ENCODE measurements at places on chromosomes 3 and 15.

- DNase-seq, result no peak
Observed at GRCh38 chr15:26660241-26660640, 112.6 kb downstream of the GABRB3 start.

DNA sequence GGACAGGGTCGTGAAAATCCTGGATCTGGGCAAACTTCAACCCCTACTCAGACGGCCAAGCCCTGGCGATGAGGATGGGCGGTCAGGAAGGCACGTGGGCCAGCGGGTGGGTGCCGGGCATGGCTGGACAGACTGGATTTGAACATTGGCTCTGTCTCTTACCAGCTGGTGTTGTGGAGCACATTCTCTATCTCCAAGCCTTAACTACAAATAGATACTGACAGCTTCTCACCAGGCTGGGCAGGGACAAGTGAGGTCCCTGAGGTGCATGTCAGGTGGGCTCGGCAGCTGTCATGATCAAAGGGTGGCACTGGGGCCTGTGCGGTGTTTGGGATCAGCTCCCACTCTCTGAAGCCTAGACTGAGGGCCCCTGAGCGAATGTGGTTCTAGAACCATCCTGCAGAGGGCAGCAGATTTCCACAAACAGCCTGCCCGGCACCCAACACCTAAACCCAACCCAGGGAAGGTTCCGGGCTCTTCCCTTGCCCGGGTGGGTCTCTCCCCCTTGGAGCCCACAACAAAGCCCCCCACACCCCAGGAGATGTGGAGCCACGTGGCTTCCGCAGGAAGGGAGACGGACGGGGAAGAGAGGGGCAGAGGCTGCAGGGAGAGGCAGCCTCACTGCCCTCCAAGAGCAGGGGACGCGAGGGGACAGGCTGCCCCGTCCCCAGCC is 58.4 kb downstream of the RGMA start:
- DNase-seq, result peak; percentile 32

- DNase-seq, result no peak
Observed at GRCh38 chr15:69486481-69487110, 34.0 kb downstream of the RPLP1 start.

DNA sequence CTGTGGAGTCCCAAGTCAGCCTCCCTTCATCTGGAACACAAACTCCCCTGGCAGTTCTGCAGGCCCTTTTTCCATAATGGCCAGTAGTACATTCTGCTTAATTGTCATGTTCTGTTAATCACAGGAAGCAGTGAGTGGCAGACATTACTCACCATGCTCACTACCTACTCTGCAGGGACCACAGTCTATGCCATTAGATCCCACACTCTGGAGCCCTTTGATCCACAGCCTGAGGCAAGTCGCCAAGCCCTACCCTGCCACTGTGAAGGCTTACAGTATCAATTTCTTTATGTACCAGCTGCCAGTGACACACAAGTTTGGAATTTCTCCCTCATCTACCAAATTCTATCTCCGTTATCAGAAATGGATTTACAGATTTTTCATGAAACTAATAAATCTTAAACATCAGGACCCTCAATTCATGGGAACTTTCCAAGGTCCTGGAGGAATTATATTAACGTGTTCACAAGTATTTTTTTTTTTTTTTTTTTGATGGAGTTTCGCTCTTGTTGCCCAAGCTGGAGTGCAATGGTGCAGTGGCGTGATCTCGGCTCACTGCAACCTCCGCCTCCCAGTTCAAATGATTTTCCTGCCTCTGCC is 20.6 kb upstream of the WWTR1 start:
- no peak for DNase-seq

GRCh38 chr3:105826778-105827634 is 41.8 kb downstream of the CBLB start:
- DNase-seq, result no peak

GRCh38 chr3:178206521-178206920 is 329.7 kb upstream of the KCNMB2 start:
- no peak for DNase-seq

GRCh38 chr3:155859859-155860258 is 5.6 kb upstream of the SLC33A1 start:
- no peak for DNase-seq

DNA sequence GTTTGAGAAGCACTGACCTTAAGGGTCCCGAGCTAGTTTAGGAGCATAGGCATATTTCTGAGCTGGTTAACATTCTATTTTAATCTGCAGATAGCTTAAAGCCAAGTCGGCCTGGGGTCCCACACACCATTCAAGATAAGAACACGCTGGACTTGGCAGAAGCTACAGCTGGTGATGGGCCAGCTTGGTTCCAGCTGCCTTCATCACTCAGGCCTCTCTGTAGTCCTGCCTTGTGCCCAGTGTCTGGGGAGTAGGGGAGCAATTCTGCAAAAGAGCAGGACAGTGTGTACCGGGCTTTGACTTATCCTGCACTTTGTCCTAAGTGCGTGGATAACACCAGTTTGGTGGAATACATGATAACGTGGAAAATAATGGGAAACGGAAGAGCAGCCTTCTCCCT is 164.5 kb downstream of the MEGF11 start:
- no peak for DNase-seq

DNA sequence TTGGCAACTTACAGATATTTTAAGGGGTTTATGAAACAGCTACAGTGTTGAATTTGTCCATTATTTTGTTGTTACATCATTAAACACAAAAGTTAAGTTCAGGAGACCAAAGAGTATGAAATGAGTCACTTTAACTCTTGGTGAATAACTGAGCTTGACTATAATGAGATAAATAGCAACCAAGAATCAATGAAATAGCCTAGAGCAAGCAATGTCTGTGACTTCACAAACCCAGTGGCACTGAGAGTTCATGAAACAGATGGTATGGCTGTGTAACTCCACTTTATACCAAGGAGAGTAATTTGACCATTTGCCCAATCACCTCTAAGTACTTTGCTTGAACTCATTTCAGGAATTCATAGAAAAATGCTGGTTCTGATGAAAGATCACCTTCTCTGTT is 169.6 kb upstream of the GADL1 start:
- no peak for DNase-seq

DNA sequence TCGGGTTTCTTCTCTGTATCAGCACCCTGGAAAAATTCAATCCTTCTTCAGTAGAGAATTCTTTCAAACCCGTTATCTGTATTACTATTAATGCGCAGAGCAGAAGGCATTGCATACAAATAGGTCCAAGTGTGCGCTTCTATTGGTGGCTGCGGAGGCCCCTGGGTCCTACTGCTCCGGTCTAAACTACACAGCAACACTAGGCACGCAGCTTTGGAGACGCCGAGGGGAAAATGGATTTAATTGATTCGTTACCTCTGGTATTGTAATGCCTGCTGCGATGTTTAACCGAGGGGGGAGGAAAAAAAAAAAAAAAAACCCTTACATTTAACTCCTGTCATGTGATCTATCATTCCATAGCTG is at the start of gene ROBO1:
TSS of gene ROBO1 (minus strand) at position 94 of the 363 bp plus-strand sequence.
- no peak for DNase-seq

DNA sequence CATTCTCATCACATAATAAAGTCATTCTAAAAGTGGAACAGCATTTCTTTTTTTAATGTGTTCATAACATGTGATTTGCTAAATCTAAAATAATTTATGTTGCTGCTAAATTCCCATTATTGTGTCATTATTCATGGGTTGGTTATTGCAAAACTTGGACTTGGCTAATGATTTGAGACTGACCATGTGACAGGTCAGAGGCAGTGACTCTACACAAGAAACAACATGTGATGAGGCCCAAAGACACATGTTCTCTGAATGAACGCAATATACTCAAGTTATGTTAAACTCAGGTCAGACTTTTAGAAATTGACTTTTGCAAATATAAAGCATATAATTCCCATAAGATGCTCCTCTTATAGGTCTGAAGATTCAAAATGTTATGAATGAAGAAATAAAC is 566.1 kb downstream of the TBL1XR1 start:
- DNase-seq, result no peak

DNA sequence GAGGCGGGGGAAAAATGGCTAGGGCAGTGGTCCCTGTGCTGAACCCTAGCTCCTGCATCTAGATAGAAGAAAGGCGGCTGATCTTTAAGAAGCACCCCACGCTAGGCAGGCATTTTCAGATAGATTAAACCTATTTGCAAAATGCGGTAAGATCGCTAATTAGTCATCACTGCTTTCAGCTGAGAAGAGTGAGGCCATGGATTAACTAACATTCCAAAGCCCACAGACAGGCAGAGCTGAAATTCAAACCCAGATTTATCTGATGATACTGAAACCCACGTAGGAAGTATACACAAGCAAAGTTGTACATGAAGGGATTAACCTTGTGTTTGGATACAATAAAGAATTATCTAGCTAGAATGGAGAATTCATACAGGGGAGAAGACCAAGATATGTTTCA is 4.8 kb downstream of the ADPGK start:
- DNase-seq, result no peak

DNA sequence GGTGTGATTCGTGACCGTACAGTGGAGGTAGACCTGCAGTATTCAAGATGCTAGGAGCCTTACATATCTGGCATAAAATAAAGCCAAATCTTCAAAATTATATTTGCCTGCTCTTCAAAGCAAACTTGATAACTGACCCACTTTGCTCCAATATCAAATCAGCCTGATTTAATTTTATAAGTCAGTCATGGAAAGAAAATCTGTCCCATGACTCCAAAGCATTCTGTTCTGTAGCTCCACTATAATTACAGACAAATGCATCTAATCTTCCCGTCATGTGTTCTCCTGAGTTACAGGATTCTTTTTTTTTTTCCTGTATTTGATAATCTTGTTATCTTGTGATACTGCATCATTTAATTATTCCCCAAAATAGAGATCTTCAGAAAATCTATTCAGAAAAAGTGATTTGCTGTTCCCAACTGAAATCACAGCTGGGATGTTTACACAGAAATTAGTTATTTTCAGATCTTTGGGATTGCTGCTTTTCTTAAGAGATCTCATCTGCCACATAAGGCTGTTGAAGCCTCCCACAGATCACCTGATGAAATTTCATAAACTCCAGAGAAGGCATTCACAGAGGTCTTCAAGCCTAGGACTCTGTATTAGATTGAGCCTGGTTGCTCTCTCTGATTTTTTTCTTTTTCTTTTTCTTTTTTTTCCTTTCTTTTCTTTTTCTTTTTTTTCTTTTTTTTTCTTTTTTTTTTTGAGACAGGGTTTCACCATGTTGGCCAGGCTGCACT is 27.2 kb downstream of the TIMP4 start:
- DNase-seq, result no peak

- peak; percentile 22 for DNase-seq
Observed at GRCh38 chr15:43204016-43204901, 16.6 kb downstream of the EPB42 start.

DNA sequence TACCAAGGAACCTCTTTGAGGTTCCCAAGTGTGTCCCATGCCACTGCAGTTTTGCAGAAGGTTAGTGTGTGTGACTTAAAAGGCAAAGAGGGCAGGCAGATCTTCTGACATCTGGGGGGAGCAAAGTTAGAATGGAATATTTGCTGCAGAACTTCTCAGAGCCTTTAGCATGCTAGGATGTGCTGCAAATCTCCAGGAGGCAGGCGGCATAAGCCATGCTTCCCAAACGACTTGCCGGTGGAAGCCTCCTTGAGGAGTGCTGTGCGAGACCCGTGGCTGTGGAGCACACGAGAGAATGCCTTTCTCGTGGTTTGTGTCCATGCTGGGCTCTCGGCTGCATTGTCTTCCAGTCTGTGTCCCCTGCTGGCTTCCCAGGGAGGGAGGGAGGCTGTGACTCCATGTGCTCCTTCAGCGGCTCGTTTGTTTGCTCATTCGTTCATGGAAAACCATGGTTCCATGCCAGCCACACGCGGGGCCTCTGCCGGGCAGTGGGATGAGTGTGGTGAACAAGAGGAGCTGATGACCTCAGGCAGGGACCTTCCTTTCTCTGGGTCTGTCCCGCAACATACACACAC is 13.8 kb downstream of the HDAC11 start:
- DNase-seq, result no peak

- DNase-seq, result no peak
Observed at GRCh38 chr3:184154885-184155643, at the start of gene DVL3. DVL3 (plus strand) TSS chr3:184155377; CDS start chr3:184155636, 259 bp downstream.

DNA sequence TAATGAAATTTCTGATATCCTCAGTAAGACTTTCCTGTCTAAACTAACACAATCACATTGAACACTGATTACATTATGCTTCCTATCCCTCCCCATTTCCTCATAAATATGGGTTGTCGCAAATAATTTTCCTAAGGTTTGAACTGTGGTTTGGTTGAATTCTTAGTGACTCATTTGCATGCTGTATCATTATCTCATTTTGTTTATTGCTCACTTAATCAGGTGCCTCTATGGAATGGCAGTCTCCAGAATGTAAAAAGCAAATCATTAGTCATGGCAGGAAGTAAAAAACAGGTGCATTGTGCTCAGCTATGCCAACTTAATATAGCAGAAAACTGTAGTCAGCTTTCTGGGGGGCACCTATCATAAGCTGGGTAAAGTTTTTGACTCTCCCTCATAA is 216.0 kb upstream of the ZBTB20 start:
- no peak for DNase-seq

GRCh38 chr15:61794881-61795280 is 265.4 kb downstream of the VPS13C start:
- no peak for DNase-seq

DNA sequence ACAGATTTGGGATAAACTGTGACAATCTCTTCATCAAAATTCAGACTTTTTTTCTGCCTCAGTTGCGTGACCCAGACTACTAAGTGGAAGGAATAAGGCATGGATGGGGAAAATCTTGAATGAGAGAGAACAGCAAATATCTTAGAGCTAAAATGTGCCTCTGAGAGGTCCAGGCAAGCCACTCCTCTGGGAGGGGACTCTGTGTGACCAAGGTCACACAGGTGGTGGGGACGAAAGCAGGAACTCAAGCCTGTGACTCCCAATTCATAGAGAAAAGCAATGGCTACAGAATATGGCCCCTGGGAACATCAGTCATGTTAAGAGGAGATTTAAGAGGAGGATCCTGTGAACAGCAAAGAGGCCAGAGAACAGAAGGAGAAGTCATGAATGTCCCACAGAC is 268.1 kb downstream of the FOXP1 start:
- no peak for DNase-seq

- no peak for DNase-seq
Observed at GRCh38 chr3:188472336-188472735, 318.4 kb downstream of the LPP start.

DNA sequence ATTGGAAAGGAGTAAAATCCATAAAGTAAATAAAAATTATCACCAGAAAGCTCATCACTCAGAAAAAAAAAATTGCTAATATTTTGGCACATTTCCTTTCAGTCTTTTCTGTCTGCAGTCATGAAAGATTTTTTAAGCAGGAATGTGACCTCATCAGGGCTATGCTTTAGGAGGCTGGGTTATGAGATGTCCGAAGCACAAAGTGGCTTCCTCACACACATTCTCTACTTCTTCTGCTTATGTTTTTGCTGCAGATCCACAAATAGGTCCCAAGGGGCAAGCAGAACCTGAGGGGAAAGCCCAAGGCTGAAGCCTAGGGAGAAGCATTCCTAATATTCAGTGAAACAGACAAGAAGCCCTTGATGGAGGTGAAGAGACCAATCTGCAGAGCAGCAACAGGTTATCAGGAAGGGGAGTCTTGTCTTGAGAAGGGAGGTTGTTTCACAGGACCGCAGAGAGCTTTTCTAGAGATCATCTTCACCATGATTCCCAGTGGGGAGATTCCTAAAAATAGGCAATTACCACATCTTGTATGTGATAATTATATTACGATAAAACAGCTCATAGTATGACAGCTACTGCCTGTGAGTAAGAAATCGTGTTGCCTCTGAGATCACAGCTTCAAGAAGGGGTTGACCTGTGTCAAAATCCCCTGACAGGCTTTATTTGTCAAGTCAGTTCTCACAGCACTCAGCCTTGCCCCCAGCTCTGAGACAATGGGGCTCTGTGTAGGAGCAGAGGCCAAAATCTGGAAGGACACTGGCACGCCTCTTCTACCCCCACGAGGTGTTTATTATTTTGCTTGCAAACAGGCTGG is 60.5 kb downstream of the IGF2BP2 start:
- DNase-seq, result no peak

- DNase-seq, result no peak
Observed at GRCh38 chr15:68578175-68578979, 416 bp upstream of the CORO2B start.

All from T-helper 2 cell (primary cell).